NCI-H748 treated with DMSO at 0.1 percent for 48 hours (cell line): ENCODE measurements at places on chromosomes 6 and 20.

GRCh38 chr6:73878403-73878802 lies 182.4 kb downstream of the CD109 start:
- DNase-seq, result no peak

DNA sequence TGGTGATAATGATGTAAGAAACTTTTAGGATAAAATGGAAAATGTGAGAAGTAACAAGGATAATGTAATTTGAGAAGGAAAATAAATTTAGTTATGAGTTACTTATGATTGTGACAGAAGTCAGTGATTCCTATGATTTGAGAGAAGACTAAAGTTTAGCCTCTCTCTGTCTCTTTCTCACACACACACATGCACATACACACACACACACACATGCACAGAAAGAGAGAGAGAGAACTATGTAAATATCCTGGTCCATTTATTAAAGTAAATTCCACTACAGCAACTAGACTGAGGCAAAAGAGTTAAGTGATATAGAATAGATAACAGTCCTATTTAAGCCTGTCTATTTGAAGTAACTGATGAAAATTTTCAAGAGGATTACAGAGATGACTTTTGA lies 375.2 kb downstream of the CD109 start:
- no peak for DNase-seq

DNA sequence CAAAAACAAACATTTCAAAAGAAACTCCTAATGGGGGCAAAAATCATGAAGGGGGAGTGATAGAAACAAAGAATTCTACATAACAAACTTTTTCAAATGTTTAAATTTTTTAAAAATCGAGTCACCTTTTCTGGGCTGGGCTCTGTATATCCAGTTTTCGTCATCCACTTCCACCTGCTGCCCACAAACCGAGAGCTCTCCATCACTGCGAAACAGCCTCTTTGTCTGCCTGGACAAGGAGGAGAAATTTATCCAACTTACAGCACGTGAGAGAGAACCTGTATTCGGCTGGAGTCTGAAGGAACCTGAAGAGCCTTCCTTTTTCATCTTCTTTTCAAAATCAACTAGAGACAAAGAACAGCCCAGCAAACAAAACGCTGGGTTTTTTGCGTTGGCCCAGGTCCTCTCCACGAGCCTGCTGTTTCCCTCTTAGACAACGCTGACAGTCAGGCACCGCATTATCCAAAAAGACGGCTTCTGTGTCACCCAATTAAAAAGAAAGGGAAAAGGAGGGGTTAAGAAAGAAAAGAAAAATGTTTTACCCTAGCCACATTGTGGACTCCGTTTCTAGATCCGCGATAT lies 72.4 kb upstream of the NHSL1 start:
- peak; percentile 49 for DNase-seq

GRCh38 chr6:68633972-68634725 lies 933 bp upstream of the ADGRB3 start:
- peak; percentile 83 for DNase-seq

- no peak for DNase-seq
Observed at GRCh38 chr20:53319716-53320115, 273.9 kb downstream of the ZNF217 start.

DNA sequence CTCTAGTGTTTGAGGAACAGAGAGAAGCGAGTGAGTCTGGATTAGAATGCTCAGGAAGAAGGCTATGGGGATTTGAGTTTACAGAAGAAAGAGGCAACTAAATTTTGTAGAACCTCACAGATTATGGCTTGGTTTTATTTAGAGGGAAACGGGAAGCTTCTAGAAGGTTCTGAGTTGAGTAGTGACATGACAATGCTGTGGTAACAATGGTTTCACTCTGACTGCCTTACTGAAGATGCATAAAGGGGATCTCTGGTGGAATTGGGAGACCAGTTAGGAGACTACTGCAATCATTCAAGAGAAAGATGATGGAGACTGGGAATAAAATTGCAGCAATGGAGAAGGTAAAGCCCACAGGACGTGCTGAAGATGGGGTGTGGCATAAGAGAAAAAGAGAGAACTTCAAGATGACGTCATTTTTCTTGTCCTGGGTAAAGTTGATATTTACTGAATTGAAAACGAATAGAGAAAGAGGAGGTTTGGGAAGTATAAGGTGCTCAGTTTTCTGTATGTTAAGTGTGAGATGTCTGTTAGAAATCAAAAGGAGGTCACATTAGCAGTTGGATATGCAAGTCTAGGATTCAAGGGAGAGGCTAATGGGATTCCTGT lies 710.1 kb upstream of the NRSN1 start:
- no peak for DNase-seq

GRCh38 chr20:10119336-10119735 lies 84.5 kb downstream of the ANKEF1 start:
- DNase-seq, result peak; percentile 39
